CD4-positive, alpha-beta T cell treated with Interferon alpha-2 for 1 hour (primary cell): ENCODE measurements at places on chromosomes 1 and 21.

DNA sequence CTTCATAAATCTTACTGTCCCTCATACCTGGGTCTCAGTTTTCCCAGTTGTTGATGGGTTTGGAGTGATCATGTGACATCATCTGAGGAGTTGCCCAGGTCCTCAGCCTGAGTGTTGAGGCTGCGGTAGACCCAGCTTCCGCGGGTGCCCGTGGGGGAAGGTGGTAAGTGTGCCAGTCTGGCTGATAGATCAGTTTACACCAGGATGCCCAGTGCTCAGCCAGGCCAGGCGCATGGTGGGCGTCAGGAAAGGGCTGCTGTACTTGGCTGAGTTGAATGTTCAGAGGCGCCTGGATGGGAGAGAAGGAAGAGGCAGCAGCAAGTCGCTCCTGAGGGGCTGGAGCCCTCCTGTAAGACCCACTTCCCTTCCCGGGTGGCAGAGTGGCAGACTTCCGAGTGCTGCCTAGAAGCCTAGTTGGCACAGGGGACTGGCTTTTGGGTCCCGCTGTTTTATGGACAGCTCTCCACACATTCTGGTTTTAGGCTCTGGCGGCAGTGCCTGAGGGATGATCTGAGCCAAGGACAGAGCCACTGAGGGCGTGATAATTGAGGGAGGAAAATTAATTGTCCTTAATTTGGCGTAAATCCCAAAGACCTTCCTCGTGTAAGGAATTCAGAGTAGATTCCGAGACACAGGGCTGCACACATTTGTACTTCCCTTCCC is 35.8 kb downstream of the PTPRF start:
- DNase-seq = no peak

DNA sequence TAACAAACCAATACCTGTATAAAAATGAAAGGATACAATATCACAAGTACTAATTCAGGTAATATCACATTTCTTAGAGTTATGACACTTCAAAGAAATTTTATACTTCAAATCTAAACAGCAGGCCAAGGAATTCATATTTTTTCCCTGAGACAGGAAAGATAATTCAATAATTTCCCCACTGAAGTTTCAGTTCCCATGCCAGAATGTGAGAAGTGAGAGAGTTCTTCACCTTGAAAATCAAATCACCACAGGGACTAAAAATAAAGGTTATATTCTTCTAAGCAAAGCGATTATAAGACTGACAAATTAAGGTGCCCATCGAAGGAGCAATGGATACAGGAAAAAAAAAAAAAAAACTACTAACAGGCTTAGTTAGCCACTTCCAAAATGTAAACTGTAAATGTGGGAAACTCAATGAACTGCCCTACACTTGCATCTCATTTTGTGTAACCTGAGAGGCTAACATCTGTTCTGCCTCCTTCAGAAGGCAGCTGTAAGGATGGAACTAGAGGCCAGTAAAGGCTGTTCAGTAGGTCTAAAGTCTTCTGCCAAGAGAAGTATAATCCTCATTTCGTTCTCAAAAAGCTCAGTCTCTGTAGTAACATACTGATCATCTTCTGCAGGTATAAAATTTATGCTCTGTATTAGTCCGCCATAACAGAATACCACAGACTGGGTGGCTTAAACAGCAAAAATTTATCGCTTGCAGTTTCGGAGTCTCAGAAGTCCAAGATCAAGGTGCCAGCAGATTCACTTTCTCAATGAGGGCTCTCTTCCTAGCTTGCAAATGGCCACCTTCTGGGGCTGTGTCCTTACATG is 127.8 kb downstream of the RERE start:
- DNase-seq = no peak

GRCh38 chr1:117656202-117656641 is 50.4 kb downstream of the TENT5C start:
- peak; percentile 81 for DNase-seq

- DNase-seq = no peak
Measured at GRCh38 chr1:230333590-230334446, 92.3 kb downstream of the PGBD5 start.

DNA sequence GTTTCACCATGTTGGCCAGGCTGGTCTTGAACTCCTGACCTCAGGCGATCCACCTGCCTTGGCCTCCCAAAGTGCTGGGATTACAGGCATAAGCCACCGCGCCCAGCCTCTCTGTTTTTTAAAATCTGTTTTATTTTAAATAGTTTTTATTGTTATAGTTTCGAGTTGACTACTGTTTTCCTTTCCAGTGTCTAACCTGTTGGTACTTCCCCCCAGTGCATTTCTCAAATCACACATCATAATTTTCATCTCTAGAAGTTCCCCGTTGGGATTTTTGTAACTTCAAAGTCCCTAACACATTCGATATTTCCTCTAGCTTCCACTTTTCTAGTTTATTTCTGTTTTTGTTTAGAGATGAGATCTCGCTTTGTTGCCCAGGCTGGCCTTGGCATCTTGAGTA is 7.5 kb downstream of the HES4 start:
- DNase-seq = no peak
